ENCODE measurements at places on chromosomes 7 and 10.

GRCh38 chr10:24790599-24790998, 66.9 kb upstream of the ARHGAP21 start:
- no peak for DNase-seq

DNA sequence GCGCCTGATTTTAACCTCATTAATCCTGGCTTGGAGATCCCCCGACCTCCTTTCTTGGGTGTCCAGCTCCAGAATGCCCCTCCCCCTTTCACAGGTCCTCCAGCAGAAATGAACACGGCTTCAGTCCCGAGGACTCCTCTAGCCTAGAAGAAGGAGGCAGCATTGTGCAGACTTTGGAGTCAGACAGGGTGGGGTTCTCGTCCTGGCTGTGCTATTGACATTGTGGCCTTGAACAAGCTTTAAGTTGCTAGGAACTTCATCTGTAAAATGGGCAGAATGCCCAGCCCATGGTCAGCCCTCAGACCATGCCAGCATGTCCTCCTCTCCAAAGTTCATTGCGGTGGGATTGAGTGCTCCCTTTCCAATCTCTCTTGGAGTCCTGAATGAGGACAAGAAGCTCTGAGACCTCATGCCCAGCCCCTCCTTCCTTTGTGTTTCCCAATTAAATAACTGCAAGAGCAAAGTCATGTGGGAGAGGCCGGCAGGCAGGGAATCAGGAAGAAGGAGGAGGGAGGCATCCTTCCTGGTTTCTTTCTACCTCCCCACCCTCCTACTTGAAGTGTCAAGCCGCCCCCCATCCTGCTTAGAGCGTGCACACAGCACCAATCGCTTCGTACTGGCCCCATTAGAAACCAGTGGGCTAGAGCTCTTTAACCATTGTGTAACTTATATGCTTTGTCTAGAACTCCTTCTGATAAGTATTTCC, 86.4 kb downstream of the RBM20 start:
- no peak for DNase-seq

- no peak for DNase-seq
Observed at GRCh38 chr10:48517911-48518811, 86.7 kb downstream of the ARHGAP22 start.

DNA sequence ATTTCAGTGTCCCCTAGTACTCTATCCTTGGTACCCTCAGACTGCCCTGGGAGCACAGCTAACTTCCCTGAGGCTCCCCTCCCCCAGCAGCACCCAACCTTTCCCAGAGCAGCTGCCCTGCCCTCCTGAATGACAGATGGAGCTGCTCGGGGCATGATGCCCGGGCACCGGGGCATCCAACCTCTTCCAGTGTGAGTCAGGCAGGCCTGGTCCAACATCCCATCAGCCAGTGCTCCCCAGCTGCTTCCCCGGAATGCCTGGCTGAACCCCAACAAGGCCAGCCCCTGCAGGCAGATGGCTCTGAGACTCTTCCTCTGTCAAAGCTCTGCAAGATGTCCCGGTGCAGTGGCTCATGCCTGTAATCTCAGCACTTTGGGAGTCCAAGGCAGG, 11.9 kb upstream of the TSPAN15 start:
- no peak for DNase-seq

GRCh38 chr10:78079411-78079810, 45.7 kb downstream of the RPS24 start:
- DNase-seq, result no peak

DNA sequence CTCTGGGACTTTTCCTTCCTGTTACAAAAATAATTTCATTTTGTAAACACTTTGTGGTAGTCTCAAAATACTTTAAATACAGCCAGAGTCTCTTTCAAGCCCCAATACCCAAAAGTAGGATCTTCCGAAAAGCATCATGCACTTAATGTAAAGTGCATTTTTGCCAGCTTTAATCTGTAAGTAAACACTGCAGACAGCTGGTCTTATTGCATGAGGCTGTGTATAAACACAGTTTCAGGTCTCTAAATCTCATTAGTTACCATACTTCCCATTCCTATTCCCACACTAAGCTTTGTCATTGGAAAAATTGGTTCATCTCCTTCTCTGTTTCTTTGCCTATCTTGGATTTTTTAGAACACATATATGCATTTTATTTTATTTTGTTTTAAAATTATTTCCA, 87.6 kb upstream of the GNAI1 start:
- no peak for DNase-seq

DNA sequence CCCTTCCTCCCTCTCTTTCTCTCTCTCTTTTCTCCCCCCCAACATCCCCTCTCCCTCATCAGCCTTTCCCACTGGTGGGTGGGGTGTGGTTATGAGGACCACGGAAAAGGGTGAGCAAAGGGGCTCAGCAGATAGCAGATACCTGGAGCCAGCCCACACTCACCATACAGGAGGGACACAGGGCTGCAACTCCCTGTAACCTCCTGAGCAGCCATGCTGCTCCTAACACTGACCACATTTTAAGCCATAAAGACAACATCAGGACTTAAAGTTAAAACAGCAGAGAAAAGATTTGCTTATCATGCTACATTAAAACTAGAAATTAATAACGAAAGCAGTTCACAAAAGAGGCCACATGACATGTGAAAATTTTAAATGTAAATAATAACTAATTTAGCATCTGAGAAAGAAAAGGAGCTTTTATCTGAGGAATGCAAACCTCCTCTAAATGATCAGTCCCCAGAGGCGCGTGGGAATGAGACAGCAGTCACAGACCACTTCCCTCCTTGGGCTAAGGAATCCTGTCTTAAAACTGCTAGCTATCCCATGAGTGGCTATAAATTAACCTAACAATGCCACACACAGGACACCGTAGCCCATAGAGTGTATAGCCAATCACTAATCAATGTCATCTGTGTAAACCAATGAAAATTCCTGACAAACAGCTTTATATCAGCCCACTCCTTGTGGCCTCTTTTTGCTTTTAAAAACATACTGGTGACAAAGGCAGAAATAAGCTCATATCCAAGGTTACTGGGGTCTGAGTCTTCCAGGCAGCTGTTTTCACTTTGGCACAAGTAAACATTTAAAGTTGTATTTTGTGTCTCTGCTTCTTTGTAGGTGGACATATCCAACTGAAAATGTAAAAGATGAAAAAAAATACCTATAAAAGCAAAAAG, 33.3 kb downstream of the PKD1L1 start:
- DNase-seq, result no peak

- DNase-seq, result no peak
Observed at GRCh38 chr10:2460812-2461211, 606.5 kb upstream of the PFKP start.

DNA sequence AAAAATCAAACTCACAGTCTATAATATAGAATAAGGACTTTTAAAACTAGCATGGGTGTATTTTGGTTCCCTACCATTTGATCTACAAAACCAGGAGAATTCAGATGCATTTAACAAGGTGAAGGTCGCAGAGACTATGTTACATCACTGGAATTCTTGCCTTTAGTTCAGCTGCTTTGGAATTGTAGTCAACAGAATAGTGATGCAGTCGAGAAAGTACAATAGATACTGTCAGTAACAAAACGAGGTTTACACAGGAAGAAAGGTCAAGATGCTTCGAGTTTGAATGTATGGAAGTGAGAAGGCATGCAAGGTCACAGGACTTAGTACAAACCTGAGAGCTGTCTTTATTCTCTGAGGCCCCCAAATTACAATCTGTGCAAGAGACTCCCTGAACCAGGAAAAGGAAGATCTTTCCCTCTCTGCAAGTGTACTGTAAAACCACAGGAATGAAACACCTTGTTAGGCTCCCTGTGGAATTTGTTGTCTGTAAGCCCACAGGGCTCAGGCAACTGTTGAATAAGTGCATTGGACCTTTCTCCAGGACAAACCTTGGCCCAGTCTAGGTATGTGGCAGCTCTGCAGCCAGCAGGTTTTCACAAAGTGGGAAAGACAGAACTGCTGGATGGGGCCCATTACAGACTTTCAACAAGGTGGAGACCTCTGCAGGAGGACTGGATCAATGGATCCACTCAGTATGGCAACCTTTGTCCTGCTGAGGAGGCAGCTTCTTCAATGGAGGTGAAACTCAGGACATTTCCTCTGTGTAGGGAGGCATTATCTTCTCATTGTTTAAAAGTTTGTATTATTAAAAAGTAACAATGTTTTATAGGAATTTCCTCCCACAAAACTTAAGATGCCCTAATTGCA, 101.1 kb upstream of the GSDME start:
- DNase-seq, result no peak

DNA sequence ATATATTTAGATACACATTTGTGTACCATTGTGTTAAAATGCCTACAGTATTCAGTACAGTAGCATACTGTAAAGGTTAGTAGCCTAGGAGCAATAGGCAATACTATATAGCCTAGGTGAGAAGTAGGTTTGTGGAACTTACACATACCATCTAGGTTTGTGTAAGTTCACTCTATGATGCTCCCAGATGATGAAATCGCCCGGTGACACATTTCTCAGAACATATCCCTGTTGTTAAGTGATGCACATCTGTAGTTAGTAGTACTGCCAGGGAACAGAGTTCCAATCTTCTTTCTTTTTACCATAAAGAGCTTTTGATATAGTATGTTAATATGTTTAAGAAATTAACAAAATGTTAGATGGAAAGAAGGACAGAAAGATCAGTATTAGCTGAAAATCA, 138.2 kb downstream of the SNX13 start:
- DNase-seq, result no peak

- no peak for DNase-seq
Observed at GRCh38 chr10:124049484-124049883, 43.9 kb downstream of the CHST15 start.

DNA sequence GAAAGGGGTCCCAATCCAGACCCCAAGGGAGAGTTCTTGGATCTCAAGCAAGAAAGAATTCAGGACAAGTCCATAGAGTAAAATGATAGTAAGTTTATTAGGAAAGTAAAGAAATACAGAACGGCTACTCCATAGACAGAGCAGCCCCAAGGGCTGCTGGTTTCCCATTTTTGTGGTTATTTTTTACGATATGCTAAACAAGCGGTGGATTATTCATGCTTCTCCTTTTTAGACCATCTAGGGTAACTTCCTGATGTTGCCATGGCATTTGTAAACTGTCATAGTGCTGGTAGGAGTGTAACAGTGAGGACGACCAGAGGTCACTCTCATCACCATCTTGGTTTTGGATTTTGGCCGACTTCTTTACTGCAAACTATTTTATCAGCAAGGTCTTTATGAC, 1033.4 kb downstream of the SORCS3 start:
- DNase-seq, result no peak

GRCh38 chr10:125232841-125233240, 72.5 kb upstream of the CTBP2 start:
- DNase-seq, result no peak

DNA sequence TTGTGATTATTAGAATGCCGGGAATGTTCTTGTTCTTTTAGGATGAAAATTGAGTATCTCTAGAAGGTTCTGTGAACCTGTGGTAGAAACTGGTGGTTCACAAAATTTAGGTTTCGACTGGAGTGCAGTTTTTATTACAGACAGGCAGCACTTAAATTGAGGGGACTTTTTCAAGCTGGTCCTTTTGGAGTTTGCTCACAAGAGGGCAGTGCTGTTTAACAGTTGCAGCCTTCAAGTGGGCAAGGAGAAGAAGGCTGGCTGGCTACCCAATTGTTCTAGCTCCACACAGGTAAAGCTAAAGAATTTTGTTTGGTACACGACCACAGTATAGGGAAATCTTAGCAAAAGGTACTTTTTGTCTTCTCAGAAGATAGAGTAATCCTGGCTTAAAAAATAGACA, 233.6 kb downstream of the SNX13 start:
- DNase-seq, result peak; percentile 40

DNA sequence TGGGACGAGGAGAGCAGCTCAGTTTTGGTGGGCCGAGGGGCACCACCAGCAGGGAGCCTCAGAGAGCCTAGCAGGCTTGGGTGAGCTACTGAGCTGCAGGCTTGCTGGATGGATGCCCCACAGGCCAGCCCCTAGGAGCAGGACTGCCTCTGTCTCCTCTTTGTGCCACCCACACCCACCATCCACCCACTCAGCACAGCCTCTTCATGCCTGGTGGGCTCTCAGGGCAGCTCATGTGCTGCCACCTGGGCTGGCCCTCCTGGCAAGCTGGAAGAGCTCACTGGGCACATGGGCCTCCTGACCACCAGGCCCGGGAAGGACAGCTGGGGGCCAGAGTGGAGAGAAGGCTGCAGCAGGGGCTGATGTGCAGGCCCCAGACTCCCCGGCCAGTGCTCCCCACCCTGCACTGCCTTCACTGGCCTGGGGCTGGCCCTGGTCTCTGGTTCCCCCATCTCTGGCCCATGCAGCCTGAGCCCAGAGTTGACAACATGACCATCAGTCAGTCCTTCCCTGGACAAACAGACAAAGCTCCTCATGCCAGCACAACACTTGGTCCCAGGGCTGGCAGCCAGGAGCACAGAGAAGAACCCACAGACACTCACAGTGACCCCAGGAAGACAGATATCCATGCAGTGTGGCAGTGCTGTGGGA, 8.2 kb downstream of the RASGEF1A start:
- DNase-seq, result no peak

GRCh38 chr10:82668221-82668895, 793.4 kb downstream of the NRG3 start:
- no peak for DNase-seq

DNA sequence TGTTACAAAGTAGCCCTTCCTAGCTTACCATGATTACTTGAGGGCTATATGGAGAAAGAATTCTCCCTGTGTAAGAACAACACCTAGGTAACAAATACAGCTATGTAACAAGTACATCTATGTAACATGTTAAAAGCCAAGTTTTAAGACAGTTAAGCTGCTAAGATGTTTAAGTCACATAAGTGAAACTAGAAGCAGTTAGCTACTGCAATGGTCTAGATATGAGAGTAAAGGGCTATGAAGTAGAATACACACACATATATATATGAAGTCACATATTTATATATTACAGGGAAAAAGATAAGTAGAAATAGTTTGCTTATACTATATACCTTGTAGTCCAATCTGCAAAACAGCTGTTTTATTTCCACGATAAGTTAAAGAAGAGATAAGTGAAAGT, 14.4 kb downstream of the POT1 start:
- DNase-seq, result no peak

- no peak for DNase-seq
Observed at GRCh38 chr7:130423501-130424037, 17.2 kb downstream of the CEP41 start.

Data from AG09319 (cell line).